CD4-positive, alpha-beta T cell treated with Interleukin-2 at 100 ng/mL for 4 hours (primary cell): ENCODE measurements at places on chromosomes 12 and 14.

DNA sequence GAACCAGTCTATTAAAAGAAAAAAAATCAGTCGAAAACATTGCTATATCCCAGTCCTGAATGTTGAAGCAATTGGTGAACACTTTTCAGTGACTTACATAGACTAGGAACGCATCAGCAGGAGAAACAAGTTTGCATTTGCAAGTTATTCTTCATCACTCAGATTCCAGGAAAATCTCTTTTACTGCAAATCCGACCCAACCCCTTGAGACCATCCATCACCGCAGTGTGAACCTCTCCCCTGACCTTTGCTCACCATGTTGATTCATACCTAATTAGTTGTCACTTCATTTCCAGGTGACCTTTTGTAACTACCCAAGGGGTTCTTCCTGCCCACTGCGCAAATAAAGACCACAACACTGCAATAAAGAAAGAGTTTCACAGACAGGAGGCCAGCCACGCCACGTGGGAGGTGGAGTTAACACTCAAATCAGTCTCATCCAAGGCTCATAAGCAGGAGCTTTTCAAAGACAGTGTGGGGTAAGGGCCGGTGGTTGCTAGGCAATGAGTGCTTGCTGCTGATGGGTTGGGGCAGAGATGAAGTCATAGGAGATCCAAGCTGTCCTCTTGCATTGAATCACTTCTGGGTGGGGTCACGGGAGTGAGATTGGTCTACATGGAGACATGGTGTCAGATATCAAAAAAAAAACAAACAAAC is 241.3 kb upstream of the TMEM132C start:
- DNase-seq = no peak

GRCh38 chr14:105304565-105304964 is 3.8 kb upstream of the BRF1 start:
- no peak for DNase-seq

DNA sequence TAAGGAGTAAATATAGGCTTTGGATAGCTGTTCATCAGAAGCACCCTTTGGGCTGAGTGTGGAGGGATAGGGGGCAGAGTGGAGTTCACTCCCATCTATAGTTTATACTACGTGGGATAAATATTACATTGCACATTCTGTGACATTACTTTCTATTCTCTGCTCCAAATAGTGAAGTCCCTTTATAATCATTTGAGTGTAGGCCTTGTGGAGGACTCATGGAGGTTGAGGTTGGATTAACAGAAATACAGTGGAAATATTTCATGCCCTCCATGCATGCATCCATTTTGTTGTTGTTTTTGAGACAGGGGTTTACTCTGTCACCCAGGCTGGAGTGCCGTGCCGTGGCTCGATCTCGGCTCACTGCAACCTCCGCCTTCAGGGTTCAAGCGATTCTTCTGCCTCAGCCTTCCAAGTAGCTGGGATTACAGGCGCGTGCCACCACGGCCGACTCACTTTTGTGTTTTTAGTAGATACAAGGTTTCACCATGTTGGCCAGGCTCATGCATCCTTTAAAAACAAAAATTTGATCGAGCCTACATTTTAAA is 1.4 kb downstream of the CHPT1 start:
- DNase-seq = no peak

- DNase-seq = peak; percentile 41
Observed at GRCh38 chr14:38129705-38130104, 78.0 kb upstream of the SSTR1 start.

GRCh38 chr12:93552427-93552826 is 20.0 kb upstream of the SOCS2 start:
- DNase-seq = no peak

GRCh38 chr14:104091061-104091926 is 5.8 kb downstream of the ASPG start:
- DNase-seq = no peak

DNA sequence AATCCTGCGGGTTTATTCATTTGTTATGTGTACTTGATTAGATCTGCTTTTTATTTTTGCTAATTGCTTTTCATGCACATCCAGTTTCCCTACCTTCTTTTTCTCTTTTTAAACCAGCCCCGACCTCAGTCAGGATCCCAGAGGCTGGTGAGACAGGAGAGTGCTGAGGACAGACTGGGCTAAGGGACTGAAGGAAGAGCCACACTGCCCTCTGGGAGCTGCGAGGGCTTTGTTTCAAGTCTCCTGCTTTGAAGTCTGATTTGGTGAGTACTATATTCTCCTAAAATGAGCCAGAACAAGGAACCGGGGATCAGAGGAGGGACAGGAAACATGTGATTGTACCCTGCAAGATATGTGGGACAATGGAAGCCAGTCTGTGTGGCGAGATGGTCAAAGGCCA is 23.9 kb downstream of the PRICKLE1 start:
- no peak for DNase-seq

GRCh38 chr14:31894351-31894750 is 182.8 kb upstream of the ARHGAP5 start:
- DNase-seq = no peak

GRCh38 chr12:65490250-65490649 is 211.8 kb downstream of the MSRB3 start:
- no peak for DNase-seq

DNA sequence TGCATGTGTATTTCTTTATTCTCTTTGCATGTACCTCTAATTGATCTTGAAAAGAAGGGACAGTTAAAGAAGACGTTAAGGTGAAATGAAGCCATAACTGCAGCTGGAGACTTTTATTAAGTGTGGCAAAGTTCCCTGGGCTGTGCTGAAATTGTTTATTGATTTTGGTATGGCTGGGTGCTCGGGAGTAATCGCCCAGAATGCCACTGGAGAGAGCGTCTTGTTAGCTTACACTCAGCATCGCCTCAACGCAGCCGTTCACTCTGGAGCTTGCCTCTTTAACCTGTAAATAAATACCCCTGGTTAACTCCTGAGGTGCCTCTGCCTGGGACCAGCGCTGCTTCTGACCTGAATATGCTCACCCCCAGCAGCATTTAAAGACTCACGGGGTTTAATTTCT is 98.6 kb downstream of the GPATCH2L start:
- no peak for DNase-seq

DNA sequence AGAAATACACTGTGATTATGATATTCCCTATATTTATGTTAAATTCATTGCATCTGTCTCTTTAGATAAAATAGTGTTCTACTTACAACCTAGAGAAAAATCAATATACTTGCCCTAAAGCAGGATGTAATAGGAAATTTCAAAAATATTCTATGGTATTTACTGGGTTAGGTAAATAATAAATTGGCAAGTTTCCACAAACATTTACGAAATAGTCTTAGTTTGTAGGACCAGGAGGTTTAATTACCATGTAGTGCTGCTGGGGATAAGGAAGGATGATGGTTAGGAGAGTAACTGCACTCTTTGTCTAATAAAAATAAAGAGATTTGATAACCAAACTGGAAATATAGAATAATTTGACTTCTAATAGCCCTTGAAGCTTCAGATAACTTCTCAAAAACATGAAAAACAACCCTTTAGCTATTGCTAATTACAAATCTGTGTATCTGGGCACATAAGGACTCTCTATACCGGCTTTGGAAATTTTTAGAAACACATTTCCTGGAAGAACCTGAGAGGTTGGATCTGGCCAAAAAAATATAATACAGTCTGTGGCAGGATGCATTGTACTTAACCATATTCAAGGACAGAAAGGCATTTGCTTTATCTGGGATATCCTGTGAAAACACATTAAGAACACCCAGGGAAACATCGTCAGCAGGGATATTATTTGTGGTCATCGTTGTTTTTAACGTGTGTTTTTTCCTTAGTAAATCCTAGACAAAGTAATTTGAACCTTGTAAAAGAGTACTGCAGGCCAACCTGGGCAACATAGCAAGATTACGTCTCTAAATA is 36.7 kb upstream of the TMCC3 start:
- no peak for DNase-seq

DNA sequence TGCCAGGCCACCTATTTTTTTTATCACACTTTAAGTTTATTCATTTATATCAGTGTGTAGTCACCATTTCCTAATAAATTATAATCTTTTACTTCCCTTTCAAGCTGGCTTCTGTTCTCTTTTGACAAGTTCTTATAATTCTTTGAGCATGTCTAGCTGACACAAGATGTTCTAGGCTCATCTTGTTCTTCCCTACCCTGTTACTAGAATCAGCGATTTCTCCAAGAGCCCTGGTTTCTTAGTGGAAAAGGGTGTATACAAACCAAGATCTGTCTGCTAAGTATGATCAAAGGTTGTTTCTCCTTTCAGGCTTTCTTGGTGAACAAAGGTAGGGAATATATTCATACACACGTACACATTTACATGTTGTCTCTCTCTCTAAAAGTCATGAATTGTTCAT is 51.0 kb downstream of the FGD4 start:
- no peak for DNase-seq

DNA sequence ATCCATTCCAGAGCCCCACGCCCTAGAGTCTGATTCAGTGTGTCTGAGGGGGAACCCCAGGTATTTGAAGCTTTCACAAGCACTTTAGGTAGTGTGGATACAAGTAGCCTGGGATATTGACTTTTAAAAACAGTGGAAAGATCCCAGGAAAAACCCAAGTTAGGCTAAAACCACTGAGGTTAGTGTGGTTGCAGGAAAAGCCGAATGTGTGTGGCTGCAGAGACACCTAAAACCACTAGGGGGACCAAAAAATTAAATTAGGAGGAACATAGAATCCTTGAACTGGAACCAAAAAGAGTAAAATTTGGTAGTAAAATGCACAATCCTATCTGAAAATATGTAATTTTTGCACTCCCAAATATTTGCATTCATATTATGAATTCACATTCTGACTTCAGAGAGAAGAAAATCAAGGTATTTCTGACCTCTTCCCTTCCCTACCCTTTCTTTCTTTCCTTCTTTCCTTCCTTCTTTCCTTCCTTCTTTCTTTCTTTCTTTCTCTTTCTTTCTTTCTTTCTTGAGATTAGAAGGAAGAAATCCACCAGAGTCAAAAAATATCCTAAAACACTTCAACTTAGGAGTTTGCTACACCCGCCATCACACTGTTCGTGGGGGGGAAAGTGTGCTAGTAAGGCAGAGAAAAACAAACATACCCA is 37.8 kb downstream of the SLCO1A2 start:
- DNase-seq = peak; percentile 22

DNA sequence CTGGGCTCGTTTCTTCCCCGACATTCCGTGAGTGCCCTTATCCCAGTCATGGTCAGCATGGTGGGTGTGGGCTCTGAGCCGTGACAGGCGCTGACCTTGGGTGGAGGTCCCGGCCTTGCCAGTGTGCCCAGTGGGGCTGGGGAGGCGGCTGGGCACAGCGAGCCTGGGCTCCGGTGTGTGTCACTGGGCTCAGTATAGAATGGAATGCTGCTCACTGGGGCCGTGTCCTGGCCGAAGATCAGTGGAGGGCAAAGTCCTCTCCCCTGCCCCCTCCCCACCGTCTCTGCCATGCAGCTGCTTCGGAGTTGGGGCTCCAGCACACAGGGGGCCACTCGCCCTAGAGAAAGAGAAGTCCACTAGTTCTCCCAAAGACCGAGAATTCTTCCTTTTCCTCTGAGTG is 164.4 kb downstream of the TSPAN9 start:
- no peak for DNase-seq

- no peak for DNase-seq
Observed at GRCh38 chr12:124953689-124954405, 35.1 kb downstream of the DHX37 start.

DNA sequence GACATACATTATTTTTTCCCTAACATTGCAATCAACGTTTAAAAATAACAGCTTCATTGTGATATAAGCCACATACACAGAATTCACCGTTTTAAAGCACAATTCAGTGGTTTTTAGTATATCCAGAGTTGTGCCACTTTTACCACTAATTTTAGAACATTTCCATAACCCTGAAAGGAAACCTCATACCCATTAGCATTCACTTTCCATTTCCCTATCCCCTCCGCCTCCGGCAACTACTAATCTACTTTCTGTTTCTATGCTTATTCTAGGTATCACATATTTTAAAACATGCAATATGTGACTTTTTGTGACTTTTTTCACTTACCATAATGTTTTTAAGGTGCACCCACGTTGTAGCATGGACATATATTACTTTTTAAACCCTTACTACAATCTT is 55.6 kb upstream of the ISM2 start:
- DNase-seq = no peak

GRCh38 chr14:54488318-54488645 is 498 bp downstream of the GMFB start:
- no peak for DNase-seq

- no peak for DNase-seq
Observed at GRCh38 chr12:5882511-5883190, 62.4 kb downstream of the ANO2 start.

DNA sequence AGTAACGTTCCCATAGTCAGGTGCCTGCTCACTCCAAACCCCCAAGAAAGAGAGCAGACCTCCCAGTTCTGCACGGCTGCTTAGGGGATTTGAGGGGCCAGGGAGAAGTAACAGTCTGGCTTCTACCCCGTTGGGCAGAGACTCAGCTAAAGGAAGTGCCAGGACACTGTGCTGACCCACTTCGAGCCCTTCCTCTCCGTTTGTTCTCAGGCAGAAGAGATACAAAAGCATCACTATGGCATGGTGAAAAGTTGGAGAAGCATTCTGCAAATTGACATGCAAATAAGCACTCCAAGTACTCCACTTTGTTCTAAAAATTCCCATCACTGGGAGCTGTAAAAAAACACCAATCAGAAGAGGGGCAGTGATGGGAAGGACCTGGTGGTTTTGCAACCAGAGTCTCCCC is 239.1 kb downstream of the EGLN3 start:
- DNase-seq = no peak

DNA sequence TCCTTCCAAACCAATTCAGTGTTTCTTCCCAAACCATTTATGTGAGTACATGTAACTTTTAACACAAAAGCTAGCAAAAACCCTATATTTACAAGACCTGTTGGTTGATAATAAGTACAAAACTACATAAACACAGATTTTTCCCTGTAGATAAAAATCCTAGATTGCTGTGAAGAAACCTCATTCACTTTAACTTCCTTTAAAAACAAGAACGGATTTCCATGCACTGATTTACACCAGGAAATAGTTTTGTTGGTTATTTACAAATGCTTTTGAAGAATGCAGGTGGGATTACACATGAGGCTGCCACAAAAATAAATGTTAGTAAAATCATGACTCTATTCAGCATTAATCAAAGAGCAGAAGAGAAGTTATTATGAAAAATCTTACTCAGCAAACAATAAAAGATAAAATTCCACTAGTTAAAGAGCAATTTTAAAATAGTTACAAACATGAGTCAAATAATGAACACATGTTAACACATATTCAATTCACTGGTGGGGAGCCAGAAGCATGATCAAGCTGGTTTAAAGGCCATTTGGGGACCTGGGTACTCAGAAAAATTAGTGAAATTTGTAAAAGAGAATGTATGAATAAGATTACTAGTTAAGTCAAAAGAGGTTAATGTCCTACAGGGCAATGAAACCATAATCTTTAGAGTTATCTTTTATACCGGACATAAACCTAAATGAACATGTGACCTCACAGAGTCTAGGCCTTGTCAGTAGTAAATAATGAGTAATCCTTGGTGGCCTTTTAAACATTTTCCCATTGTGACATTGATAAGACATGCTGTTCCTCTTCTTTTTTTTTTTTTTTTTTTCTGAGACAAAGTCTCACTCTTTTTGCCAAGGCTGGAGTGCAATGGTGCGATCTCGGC is 79.9 kb downstream of the PHLDA1 start:
- DNase-seq = no peak
